Hematopoietic multipotent progenitor cell (in vitro differentiated cells): ENCODE measurements at places on chromosomes 12 and 14. TPM values are rescaled to one million over a fixed set of nuclear protein-coding genes. Genes with fewer than 3 reads are reported as not detected.

HOXC9 gene
- total RNA-seq = not detected

DNA sequence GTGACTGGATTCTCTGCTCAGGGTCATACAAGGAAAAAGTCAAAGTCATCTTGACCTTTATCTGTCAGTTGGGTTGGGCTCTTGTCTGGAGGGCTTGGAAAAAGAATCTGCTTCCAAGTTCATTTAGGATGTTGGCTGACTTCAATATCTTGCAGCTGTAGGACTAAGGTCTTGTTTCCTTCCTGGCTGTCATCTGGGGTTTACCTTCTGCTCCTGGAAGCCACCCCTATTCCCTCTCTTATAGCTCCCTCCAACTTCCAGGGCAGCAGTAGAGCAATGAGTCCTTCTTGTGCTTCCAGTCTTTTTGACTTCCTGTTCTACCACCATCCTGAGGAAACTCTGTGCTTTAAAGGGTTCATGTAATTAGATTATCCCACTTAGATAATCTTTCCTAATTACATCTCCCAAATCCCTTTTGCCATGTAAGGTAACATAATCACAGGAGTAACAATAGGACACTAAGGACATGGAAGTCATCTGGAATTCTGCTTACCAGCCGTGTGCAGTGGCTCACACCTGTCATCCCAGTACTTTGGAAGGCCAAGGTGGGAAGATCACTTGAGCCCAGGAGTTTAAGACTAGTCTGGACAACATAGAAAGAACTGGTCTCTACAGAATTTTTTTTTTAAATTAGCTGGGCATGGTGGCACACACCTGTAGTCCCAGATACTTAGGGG, 170.7 kb upstream of the KITLG start:
- no peak for DNase-seq

DNA sequence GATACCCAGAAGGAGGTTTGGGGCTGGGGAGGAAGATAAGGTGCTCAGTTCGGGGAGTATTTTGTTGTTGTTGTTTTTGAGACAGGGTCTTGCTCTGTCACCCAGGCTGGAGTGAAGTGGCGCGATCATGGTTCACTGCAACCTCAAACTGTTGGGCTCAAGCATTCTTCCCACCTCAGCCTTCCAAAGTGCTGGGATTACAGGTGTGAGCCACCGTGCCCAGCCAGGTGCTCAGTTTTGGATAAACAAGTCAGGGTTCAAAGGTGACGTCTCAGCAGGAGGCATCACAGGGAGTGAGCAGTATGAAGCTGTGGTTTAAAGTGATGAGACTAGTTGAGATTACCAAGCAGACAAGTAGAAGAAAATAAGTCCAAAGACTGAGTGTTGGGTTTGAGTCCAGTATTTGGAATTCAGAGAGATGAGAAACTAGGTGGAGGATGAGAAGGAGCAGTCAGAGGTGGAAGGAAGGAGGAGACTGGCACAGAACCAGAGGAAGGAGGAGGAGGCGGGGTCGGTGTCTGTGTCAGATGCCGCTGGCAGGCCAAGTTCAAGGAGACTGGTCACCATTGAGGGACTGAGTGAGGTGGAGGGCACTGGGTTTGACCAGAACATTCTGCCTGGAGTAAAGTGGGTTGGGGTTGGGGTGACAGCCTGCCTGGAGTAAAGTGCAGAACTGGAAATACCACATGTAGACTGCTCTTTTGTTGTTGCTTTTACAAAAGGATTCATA, 16.1 kb downstream of the SLC35E3 start:
- no peak for DNase-seq

GPR84 gene
- total RNA-seq = 0.81 TPM

GUCY2C gene
- total RNA-seq = not detected

WSCD2 gene
- 0.27 TPM for total RNA-seq

GALNT8 gene
- 1.1 TPM for total RNA-seq

DNA sequence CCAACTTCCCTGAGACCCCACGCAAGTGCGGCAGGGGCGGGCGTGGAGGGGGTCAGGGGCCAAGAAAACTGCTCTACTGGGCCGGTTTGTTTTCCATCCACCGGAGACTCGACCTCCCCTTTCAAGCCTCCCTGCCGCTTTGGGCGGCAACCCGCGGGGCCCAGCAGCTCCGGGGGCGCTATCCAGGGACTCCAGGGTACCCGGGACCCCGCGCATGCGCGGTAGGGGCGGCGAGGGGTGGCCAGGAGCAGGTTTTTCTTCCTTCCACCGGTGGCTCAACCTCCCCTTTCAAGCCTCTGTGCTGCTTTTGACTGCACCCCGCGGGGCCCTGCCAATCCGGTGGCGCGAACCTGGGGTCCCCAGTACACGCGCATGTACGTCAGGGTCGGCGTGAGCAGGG, 323.5 kb downstream of the ALG10 start:
- no peak for DNase-seq

TOMM20L gene
- total RNA-seq = 0.27 TPM

TAS2R19 gene
- total RNA-seq = 5.4 TPM

DNA sequence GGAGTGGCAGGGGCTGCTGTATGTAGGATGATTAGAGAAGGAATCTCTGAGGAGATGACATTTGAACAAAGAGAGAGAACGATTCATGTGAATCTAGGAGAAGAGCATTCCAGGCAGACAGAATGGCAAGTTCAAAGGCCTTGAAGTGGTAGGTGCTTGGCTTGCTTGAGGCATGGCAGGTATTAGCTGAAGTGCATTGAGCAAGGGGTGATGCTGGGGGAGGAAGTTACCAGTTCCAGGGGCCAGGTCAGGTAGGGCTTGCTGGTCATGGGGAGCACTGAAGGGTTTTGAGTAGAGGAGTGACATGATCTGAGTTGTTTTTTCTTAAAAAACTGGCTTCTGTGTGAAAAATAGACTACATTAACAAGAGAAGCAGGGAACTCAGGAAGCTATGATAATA, 71.8 kb downstream of the SPATS2 start:
- DNase-seq = no peak
